ENCODE measurements at places on chromosomes 5 and 9.

DNA sequence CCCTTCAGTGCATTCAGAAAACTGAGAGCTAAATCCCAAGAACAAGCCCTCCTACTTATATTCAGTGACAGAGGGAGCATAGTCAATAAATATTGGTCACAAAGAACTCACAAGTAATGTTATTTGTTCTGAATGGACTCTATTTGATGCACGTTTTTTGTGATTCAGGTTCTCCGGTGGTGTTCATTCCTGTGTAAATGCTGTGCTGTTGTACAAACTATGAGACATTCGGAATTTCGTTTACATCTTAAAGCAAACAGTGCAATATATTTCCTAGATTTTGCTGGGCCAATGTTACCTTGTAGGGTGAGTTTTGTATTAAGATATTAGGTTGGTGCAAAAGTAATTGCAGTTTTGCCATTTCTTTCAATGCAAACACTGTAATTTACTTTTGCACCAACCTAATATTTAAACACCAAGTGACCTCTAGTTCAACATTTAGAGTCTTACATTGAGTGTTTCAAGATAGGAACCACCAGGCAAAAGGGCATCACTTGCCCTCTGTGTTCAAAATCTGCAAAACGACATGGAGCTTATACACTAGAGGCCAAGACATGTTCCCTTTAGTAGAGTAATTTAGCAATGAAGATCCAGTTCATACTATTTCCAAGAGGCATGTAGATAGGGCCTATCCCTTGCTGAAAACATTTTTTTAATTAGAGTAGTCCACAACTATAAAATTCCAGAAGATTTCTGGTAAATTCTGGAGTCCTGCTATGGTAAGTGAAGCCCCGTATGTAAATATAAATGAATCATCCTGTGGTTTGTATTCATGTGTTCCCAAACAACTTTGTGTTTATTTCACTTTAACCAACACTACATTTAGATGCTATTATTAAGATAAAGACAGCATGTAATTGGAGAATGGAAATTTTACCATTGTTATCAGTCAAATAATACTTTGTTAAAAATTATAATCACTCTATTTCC, 444.0 kb upstream of the PTGER4 start:
- no peak overlapping the region for H3K4me3 ChIP-seq
- no peak for DNase-seq
- no peak overlapping the region for H3K27ac ChIP-seq
- peaks cover 6% of the 10 kb centered on the region for H3K4me1 ChIP-seq
- no peaks in the 10 kb centered on the region for H3K27me3 ChIP-seq

- no peaks in the 10 kb centered on the region for H3K4me1 ChIP-seq
- H3K27ac ChIP-seq: no peak overlapping the region
- H3K27me3 ChIP-seq: no peaks in the 10 kb centered on the region
- no peak overlapping the region for H3K4me3 ChIP-seq
These were observed 91.3 kb upstream of the SLC25A48 start for GRCh38 chr5:135743181-135743580.

GRCh38 chr5:73792687-73793320, 166.8 kb downstream of the ARHGEF28 start:
- no peaks in the 10 kb centered on the region for H3K4me1 ChIP-seq
- H3K27ac ChIP-seq: no peak overlapping the region
- DNase-seq: peak; percentile 77
- H3K27me3 ChIP-seq: peaks cover 8% of the 10 kb centered on the region
- H3K4me3 ChIP-seq: no peak overlapping the region

DNA sequence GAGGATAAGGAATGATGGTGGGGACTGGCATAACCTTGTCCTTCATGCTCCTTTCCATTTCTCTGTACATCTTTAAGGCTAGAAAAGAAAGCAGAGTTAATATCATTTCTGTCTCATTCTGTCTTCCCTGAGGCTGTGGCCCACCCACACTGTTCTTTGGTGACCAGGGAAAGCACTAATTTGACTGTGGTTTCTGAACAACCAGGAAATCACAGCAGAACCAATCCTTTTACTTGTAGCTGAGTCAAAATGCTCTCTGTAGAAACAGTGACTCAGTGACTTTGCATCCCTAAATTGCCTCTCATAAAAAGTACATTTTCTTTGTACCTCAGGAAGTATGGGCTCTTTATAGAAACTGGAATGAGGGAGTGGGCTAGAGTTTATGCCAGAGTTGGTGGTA, 28.1 kb downstream of the IL33 start:
- no peak overlapping the region for H3K27ac ChIP-seq
- H3K4me3 ChIP-seq: no peak overlapping the region
- no peaks in the 10 kb centered on the region for H3K36me3 ChIP-seq

DNA sequence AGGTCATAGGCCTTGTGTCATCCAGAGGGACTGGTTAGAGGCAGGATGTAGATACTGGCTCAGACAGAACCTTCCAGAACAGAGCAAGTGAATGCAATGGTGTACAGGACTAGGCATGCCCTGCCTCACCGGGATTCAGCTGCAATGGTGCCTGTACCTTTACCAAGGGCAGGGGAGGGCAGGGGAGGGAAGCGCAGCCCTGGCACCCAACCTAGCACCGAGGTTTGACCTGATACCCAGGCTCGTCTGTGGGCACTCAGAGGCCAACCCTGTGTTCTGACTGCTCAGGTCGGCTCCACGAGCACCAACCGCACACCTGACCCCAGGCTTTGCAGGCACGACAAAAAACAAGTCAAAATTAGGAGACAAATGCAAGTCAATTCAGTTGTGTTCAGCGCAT, 47.3 kb upstream of the GFPT2 start:
- no peak overlapping the region for H3K27ac ChIP-seq
- H3K4me3 ChIP-seq: no peak overlapping the region
- H3K27me3 ChIP-seq: no peaks in the 10 kb centered on the region
- DNase-seq: no peak
- H3K36me3 ChIP-seq: no peaks in the 10 kb centered on the region
- H3K4me1 ChIP-seq: no peaks in the 10 kb centered on the region

- no peaks in the 10 kb centered on the region for H3K36me3 ChIP-seq
- no peak overlapping the region for H3K4me3 ChIP-seq
- no peak overlapping the region for H3K27ac ChIP-seq
- no peak for DNase-seq
- H3K4me1 ChIP-seq: no peaks in the 10 kb centered on the region
These were observed 91.4 kb upstream of the ZNF462 start for GRCh38 chr9:106771608-106772007.

DNA sequence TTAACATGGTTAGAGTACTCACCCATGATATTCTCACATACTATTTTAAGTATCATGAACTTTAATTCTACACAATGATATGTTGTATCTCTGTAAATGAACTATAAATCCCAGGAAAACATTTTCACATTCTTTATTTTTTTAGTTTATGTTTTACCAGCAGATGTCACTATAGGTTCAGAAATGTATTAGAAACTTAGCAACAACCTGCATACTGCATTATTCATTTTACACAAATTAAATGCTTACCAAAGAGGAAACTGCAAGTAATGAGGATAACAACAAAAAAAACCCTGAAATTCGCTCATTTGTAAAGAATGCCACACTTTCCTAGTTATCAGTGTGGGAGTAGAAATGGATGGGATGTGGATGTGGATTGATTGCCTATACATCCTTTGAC, 217.5 kb upstream of the OTULINL start:
- no peak overlapping the region for H3K4me3 ChIP-seq
- peak overlapping the region; percentile 22 for H3K27ac ChIP-seq
- H3K36me3 ChIP-seq: no peaks in the 10 kb centered on the region
- peaks cover 51% of the 10 kb centered on the region for H3K4me1 ChIP-seq
- peaks cover 9% of the 10 kb centered on the region for H3K27me3 ChIP-seq

DNA sequence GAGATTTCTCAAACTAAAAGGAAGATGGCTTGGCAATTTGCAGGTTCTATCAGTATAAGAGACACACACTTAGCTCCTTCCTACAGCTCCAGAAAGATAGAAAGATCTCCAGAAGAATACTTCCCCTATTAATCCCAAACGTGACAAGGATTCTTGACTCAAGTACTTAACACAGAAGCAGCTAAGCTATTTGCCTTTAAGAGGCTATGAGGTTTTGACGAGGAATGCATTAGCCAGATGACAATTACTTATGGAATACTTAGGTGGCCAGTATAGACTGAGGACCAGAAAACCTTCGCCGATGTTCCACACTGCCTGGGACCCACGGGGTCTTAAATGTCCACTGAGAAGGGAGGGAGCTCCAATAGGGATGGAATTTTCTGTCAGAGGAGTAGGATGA, 340.5 kb upstream of the KIF2A start:
- H3K4me1 ChIP-seq: no peaks in the 10 kb centered on the region
- no peaks in the 10 kb centered on the region for H3K36me3 ChIP-seq
- no peak overlapping the region for H3K4me3 ChIP-seq
- DNase-seq: no peak

DNA sequence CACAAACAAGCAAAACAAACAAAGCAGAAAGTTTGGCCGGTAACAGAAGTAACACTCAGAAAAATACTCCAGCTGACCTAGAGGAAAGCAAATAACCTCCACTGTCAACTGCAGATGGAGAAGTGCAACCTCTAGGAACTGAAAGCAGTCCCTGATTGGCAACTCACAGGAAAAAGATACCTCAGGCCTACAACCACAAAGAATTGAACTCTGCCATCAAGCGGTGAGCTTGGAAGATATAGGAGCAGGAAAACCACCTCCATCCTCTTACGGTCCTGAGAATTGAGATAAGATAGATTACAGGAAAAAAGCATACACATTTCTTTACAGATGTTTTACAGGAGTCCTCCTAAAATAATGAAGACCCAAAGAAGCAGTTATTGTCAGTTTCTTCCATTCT, 184.5 kb downstream of the PDZD2 start:
- no peak for DNase-seq
- no peaks in the 10 kb centered on the region for H3K27me3 ChIP-seq
- no peak overlapping the region for H3K27ac ChIP-seq
- no peak overlapping the region for H3K4me3 ChIP-seq
- H3K4me1 ChIP-seq: peaks cover 3% of the 10 kb centered on the region

DNA sequence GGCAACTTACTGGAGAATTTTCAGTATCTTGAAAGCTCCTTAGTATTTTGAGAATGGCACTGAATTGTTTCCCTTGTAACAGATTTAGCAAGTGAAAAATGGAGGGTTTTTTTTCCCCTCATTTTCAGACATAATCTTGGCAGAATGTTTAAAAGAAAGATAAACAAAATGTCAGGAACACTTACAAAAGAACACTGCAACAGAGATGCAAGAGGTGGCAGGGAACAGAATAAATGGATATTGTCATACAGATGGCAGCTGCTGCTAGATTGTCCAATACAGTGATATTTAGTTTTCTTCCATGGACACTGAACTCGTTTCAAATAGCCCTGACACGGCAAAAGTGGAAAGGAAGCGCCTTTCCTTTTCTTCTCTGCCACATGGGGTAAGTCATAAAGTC, 76.9 kb upstream of the ZNF608 start:
- H3K4me1 ChIP-seq: no peaks in the 10 kb centered on the region
- no peaks in the 10 kb centered on the region for H3K36me3 ChIP-seq
- no peak for DNase-seq
- H3K4me3 ChIP-seq: no peak overlapping the region

GRCh38 chr9:16720386-16720785, 150.1 kb downstream of the BNC2 start:
- no peaks in the 10 kb centered on the region for H3K4me1 ChIP-seq
- no peak overlapping the region for H3K27ac ChIP-seq
- DNase-seq: no peak
- H3K36me3 ChIP-seq: no peaks in the 10 kb centered on the region
- no peak overlapping the region for H3K4me3 ChIP-seq

DNA sequence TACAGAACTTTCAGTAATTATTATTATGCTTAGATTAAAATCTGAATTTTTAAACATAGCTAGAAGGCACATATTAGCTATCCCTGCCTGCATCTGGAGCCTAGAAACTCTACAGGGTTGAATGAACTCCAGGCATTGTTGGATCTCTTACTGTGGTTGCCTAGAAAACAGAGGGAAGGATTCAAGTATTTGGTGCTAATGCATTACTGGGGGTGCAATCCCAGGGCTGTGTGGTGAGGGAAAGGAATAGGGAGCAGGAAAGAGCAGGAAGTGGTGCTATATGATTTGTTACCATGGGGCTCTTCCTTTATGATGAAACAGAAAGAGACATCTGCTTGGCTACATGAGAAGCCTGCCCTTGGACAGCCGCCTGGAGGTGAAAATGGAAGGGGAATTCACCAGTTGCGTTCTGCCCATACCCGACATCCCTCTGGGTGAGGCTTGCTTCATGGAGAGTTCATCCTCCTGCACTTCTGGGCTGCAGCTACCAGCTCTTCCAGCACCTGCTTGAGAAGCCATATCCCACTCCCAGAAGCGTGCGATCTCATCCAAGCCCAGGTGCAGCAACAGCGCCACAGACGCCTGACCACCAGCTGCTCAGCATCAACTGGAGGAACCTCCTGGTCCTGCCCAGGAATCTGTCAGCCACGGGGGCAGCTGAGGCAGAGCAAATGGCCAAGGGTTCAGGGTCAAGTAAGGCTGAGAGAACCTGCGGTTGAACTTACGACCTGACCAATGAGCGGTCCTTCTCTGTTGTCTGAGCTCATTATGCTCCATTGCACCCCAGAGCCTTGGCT, 362.8 kb downstream of the SEMA5A start:
- no peak overlapping the region for H3K27ac ChIP-seq
- no peak overlapping the region for H3K4me3 ChIP-seq
- H3K4me1 ChIP-seq: no peaks in the 10 kb centered on the region
- no peaks in the 10 kb centered on the region for H3K27me3 ChIP-seq
- no peak for DNase-seq
- no peaks in the 10 kb centered on the region for H3K36me3 ChIP-seq

GRCh38 chr5:86170194-86170593, 447.5 kb upstream of the COX7C start:
- H3K36me3 ChIP-seq: no peaks in the 10 kb centered on the region
- H3K27ac ChIP-seq: no peak overlapping the region
- no peaks in the 10 kb centered on the region for H3K27me3 ChIP-seq

DNA sequence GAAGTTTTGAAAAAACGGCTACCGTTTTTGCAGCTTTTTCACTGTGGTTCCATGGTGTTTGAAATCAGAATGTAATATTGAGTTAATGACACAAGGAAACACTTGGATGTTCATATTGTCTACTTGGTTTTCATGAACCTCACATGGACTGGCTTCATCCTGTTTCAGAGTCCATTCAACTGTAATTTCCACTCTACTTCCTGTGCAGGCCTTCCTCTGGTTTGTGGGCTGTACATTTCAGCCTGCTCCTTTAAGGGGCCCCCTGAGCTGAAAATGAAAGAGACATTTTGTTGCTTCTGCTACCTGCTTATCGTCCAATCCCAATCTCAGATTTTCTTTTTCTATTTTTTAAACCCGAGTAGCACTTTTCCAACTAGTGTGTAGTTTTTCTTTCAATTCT, 41.8 kb upstream of the CDKN2B start:
- peak overlapping the region; percentile 46 for H3K4me3 ChIP-seq
- peaks cover 22% of the 10 kb centered on the region for H3K27me3 ChIP-seq
- peaks cover 71% of the 10 kb centered on the region for H3K4me1 ChIP-seq
- peaks cover 52% of the 10 kb centered on the region for H3K36me3 ChIP-seq

DNA sequence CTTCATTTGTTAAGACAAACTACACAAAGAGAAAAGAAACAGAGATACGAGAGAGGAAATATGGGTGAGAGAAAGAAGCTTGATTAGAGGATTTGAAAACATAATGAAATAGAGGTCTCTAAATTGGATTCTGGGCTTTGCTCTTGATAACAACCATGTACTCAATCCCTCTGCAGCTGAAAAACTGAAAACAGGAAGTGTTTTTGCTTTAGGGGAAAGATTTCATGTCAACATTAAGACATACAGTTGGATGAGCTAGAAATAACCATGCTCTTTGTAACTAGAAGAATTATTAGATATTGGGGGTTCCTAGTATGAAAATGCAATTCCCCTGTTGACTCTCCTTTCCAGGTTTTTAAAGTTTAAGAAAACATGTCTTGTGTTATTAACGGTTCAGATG, 21.9 kb downstream of the CRHBP start:
- no peaks in the 10 kb centered on the region for H3K4me1 ChIP-seq
- no peak overlapping the region for H3K27ac ChIP-seq
- no peak for DNase-seq
- no peak overlapping the region for H3K4me3 ChIP-seq
- peaks cover 11% of the 10 kb centered on the region for H3K27me3 ChIP-seq

Data from activated naive CD4-positive, alpha-beta T cell treated with anti-CD3 and anti-CD28 coated beads, Interleukin-2, amount 10 ng/mL, durations not matched to agents 7 days and 5 days (primary cell).